Adrenal gland (tissue), 19 donors: ENCODE measurements at places on chromosomes 1 and 21. TPM values are rescaled to one million over a fixed set of nuclear protein-coding genes. Genes with fewer than 3 reads are reported as not detected.

PLEKHG5 gene
- total RNA-seq: 19.8 TPM

GRCh38 chr1:165686971-165687433 lies 11.4 kb downstream of the ALDH9A1 start:
- DNase-seq: no peak

BEND5 gene
- total RNA-seq: 2.5 TPM

ELAVL4 gene
- 0.18 TPM for total RNA-seq

DNA sequence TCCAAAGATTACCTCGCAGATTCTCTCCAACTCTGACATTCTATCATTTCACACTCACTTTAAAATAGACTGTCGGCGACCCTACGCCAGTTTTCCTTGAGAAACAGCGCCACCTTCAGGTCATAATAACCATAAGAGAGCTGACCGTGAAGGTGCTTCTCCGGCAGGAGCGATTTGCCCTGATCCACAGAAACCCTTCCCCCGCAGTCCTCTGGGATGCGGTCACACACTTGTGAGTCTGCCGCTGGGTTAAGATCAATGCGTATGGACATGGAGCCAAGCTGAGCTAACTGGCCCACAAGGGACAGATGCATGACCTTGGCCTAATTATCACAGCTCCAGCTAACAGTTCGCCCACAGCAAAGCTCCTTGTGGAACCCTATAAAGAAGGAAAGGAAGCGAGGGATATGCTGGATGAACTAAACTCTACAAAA lies 32.8 kb upstream of the IFNAR2 start:
- DNase-seq: peak; percentile 74

- no peak for DNase-seq
Measured at GRCh38 chr1:161137881-161138280, 5.4 kb upstream of the DEDD start.

DNA sequence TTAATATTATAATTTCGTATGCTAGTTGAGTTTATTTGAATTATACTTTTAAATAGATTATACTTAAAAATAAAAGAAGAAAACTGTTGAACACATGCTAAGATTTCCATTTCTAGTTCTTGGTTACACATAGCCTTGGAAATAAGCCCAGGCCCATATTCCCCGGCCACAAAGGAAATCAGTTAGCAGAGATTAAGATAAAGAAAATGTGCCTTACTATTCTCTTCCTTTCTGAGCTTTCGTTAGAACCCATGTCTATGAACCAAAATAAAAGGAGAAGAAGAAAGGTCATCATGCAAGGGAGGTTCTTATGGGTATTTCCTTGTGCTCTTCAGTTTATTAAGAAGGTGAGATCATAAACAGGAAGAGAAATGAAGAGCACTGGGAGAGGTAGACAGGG lies 32.3 kb upstream of the CRP start:
- no peak for DNase-seq

CFHR1 gene
- not detected for total RNA-seq

GRCh38 chr1:96634883-96635282 lies 86.7 kb upstream of the PTBP2 start:
- no peak for DNase-seq

GRCh38 chr1:205350691-205351141 lies 6.0 kb downstream of the KLHDC8A start:
- DNase-seq: no peak

DNA sequence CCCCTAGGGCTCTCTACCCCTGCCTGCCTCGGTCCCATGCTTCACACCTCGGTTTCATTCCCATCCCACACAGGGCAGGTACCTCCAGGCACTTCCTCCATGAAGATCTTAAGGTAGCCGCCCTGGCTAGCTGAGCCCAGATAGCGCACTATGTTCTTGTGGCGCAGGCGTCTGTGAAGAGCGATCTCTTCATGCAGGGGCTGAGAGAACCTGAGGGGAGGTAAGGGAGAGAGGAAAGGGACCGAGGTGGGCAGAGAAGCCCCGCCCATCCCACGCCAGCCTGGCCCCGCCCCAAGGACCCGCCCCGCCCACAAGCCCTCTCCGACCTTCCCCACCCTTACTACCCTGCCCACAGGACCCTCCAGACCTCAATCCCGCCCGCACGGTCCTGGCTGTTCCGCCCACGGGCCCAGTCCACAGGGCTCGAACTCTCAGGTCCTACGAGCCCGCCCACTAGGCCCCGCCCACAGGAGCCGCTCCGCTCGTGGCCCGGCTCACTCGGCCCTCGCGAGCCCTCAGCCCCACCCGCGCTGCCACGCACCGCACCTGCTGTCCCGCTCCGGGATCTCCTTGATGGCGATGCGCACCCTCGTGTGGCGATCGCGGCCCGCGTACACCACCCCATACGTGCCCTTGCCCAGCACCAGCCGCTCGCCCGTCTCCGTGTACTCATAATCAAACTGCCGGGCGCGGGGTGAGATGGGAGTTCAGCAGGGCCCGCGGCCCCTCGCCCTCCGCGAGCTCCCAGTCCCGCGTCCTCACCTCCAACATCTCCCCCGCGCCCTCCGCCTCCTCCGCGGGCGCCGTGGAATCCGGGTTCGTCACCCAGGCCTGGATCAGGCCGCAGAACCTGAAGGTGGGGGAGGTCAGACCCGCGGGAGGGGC lies 6.4 kb downstream of the MAP3K6 start:
- no peak for DNase-seq

- DNase-seq: no peak
Measured at GRCh38 chr1:38115682-38116202, 69.1 kb upstream of the POU3F1 start.

DNA sequence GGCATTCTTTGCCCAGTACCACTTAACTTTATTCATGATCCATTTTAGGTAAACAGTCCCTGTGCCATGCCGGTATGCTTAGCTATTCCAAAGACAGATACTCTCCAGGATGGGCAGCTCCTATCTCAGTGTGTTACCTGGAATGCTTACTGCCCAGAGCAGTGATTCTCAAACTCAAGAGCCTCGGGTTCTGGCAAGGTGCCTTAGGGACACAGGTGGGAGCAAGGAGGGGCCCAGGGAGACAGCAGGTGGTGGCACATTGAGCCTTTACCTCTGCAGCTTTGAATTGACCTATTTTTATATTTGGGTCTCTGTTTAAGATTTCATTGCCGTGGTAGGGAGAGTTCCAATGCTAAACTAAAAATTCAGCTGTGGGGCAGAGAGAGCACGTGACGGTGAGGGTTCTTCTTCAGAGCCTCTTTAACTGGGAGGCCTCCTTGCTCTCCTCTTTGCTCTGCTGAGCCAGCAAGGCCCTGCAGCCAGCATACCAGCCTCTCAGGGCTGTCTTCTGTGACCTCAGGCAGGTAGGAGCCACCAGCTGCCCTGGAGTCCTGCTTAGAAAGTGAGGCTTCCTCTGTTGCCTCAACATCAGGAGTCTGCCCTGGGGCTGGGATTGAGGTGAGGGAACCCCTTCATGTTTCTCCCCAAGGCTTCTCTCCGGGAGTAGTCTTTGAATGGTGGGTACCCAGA lies 20.2 kb downstream of the PHGDH start:
- no peak for DNase-seq

GRCh38 chr1:105724286-105724685 lies 1332.2 kb upstream of the PRMT6 start:
- DNase-seq: no peak

GRCh38 chr1:89304572-89305230 lies 32.0 kb upstream of the GBP5 start:
- no peak for DNase-seq

DNA sequence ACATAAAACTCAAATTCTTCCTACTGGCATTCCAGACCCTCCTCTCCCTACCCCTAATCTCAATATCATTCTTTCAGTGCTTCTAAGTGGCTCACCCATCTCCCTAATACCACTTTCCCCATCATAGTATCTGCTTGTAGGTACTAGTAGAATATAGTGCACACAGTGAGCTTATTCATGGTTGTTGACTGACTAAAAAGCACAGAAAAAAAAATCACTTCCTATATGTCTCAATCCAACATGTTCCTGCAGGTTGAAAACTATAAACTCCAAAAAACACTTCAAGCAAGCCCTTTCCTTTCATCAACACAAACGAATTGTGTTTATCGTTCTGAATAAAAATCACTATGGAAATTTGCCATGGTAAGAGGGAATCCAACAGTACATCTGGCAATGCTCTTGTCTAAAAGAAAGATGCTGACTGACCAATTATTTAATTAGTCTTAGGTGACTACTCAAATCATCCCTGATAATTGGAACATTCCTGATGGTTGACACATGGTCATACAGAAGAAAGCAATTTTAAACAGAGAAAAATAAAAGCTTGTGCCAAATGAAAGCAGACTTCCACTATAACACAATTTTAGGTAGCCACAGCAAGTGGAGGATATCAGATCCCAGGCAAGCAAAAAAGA lies 87.1 kb downstream of the NDUFS5 start:
- DNase-seq: no peak

SMAP2 gene
- 23.0 TPM for total RNA-seq

DNA sequence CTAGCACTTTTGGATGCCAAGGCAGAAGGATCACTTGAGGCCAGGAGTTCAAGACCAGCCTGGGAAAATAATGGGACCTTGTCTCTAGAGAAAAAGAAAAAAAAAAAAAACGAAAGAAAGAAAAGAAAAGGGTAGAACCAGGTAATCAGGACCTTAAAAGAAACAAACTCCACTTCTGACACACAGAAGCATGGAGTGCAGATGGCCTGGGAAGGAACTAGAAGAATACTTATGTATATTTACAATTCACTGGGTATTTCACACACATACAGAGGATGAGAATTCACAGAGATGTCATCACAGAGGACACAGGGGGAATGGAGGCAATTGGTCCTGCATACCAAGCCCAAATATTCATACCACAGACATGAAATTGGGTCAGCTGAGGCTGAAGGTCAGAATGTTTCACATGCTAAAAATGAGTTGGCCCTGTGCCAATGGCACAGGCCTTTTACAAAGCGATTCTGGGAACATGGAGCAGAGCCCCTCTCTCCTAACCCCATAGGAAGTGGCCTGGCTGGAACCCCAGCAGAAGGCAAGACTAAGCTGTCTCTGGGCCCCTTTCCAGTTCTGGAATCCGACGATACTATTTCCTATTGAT lies 4.4 kb downstream of the B4GALT3 start:
- no peak for DNase-seq
